ENCODE measurements at places on chromosomes 4 and X.

- no peak for DNase-seq
These were observed 859.3 kb upstream of the AADAT start for GRCh38 chr4:170949084-170949483.

GRCh38 chr4:74770226-74770910 lies 24.0 kb downstream of the BTC start:
- DNase-seq: no peak

- DNase-seq: no peak
These were observed 67.4 kb downstream of the ZAR1 start for GRCh38 chr4:48557478-48557877.

DNA sequence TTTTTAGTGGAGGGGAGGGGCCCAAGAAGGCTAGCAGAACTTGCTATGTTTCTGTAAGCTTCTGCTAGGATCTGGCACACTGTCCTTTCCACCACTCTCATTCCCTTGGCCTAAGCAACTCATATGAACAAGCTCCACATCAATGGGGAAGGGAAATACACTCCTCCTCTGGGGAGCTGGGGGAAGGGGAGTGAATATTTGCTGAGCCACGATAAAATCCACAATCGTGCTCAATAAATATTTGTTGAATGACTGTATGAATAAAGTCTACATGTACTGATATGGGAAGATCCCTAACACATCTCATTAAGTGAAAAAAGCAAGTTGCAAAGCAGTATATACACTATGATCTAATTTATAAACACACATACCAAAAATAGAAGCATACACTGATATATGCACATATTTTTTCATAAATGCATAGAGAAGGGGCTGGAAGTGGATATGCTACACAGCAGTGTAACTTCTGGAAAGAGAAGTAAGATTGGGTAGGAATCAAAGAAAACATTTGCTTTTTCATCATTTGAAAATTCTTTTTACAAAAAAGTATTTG lies 95.8 kb upstream of the EFHC2 start:
- no peak for DNase-seq

DNA sequence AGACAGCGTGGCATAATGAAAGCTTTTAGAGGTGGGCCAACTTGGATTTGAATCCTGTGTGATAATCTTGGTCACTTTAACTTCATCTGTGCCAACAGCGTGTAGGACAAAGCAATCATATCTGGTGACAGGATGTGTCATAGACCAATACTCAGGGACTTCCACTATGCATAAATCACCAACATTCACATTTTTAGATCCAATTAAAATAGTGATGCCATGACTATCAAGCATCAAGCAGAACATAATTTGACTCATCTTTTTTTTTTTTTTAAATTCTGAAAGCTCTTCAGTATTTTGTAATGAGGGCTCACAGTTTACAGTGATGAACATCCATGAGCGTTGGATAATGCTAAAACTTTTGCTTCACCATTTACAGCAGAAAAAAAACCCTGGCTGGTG lies 27.3 kb upstream of the RAPGEF2 start:
- no peak for DNase-seq

GRCh38 chrX:47483306-47484268 lies 565 bp upstream of the ZNF41 start:
- DNase-seq: no peak

- DNase-seq: no peak
These were observed 37.6 kb downstream of the EFHC2 start for GRCh38 chrX:44305921-44306320.

- DNase-seq: no peak
These were observed 642.2 kb downstream of the IQCM start for GRCh38 chr4:149173241-149174013.

- DNase-seq: no peak
These were observed 40.1 kb downstream of the LDB2 start for GRCh38 chr4:16858275-16858752.

- no peak for DNase-seq
These were observed 596.4 kb downstream of the MID1IP1 start for GRCh38 chrX:39397561-39398199.

Measured in thoracic aorta (tissue), 2 donors.